ENCODE measurements at places on chromosomes 3 and 15.

- DNase-seq: no peak
Observed at GRCh38 chr15:55277116-55277564, 12.5 kb downstream of the RAB27A start.

- DNase-seq: no peak
Observed at GRCh38 chr3:141764045-141764444, 837 bp downstream of the GRK7 start.

GRCh38 chr15:78087951-78088772 is 4.2 kb upstream of the SH2D7 start:
- no peak for DNase-seq

GRCh38 chr3:16893618-16894200 is 9.0 kb downstream of the PLCL2 start:
- no peak for DNase-seq

GRCh38 chr3:52415800-52416199 is 29.1 kb downstream of the SEMA3G start:
- no peak for DNase-seq

Measured in epithelial cell of proximal tubule (primary cell).